ENCODE measurements at places on chromosomes 11 and 22. TPM values are rescaled to one million over a fixed set of nuclear protein-coding genes. Genes with fewer than 3 reads are reported as not detected.

POTEH gene
- not detected for total RNA-seq

DNA sequence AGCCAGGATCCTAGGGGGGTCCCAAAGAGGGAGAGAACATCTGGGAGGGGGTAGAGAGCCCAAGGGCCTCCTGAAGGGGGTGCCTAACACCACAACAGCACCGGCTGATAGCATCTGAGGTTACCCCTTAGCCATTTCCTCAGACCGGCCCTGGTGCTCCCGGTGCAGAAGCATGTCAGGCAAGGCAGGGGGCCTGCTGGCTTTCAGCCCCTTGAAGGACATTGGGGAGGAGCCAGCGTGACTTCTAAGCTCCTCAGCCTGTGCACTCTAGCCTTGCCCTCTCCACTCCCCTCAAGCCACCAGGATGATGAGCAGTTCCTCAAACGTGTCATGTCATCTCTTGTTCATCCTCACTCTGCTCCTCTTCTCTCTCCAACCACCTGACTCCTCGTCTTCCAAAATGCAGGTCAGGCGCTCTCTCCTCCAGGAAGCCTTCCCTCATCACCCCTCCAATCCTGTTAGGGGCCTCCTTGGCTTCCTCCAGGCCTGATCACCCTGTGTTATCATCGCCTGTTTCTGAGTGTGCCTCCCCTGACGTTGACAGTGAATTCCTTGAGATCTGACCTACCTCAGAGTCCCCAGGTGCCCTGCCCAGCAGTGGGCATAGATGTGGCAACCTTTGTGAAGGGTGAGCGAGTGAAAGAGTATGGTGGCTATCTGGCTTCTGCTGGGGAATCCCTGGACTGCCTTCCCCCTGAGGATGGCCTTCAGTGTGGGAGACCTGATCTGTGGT, 6.1 kb downstream of the P2RY2 start:
- no peaks in the 10 kb centered on the region for H3K36me3 ChIP-seq
- no peaks in the 10 kb centered on the region for H3K4me1 ChIP-seq
- peaks cover 43% of the 10 kb centered on the region for H3K27me3 ChIP-seq
- no peak overlapping the region for H3K4me3 ChIP-seq
- H3K27ac ChIP-seq, result no peak overlapping the region

DNA sequence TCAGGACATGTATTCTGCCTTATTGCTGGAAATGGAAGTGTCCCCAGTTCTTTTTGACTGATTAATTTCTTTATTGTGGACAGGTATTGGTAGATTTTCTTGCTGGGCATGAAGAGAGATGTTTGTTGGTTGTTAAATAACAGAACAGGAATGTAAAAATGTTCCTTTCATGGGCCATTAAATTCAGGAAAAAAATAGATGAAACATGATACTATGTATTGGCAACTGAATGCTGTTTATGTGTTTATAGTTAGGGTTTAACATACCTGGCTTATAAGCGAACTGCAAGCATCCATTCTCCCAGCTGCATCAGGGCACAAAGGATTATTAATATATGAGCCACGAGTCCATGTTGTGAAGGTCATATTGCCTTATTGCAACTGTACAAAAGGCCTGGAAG, 368.5 kb downstream of the NELL1 start:
- H3K4me3 ChIP-seq, result no peak overlapping the region
- no peak overlapping the region for H3K27ac ChIP-seq
- no peaks in the 10 kb centered on the region for H3K36me3 ChIP-seq
- DNase-seq, result no peak
- no peaks in the 10 kb centered on the region for H3K4me1 ChIP-seq

HEPN1 gene
- total RNA-seq, result not detected

DNA sequence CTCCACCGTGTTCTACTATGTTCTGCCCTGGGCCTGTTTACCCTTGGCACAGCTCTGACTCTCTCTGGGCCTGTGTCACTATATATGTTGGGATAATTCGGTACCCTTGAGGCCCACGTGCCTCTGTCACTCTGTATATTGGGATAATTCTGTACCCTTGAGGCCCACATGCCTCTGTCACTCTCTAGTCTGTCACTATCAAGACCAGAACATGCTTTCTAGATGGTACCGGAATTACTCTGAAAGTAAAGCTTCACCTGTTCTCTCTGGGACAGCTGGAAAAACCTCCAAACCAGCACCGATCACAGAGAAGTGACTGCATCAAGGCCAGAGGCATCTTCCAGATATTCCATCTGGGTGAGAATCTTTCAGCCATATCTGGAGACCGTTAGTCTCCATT, 9.3 kb upstream of the FCHSD2 start:
- H3K27ac ChIP-seq, result no peak overlapping the region
- no peak overlapping the region for H3K4me3 ChIP-seq

DNA sequence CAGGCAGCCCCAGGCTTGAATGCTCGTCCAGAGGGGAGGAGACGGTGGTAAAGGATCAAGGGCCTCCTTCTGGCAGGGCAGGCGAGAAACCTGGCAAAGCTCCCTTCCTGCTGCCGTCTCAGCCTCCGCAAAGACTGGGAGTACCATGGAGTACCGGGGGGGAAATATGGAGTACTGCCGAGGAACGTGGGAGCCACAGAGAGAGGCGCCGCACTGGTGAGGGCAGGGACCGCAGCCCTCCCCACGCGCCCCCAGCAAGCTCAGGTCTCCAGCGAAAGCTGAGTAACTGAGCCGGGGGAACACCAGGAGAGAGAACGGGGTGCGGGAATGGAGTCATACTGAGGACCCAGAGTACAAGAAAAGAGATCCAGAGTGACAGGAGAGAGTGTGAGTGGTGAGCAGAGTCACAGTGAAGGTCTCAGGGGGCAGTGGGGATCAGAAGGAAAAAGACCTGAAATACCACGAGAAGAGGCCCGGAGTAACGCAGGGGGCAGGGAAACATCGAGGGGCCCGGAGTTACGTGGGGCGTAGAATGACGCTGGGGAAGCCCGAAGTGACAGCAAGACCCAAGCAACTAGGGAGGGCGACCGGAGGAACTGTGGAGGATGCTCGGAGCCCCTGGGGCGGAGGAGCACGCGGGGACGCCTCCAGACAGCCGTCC, 740 bp downstream of the EML3 start:
- peak overlapping the region; percentile 90 for H3K27ac ChIP-seq
- peak; percentile 64 for DNase-seq
- H3K4me1 ChIP-seq, result peaks cover 64% of the 10 kb centered on the region

SLC29A2 gene
- 50.5 TPM for total RNA-seq

GRCh38 chr11:12111549-12112520, 1.4 kb downstream of the MICAL2 start:
- no peak overlapping the region for H3K27ac ChIP-seq
- no peaks in the 10 kb centered on the region for H3K27me3 ChIP-seq
- H3K4me1 ChIP-seq, result peaks cover 54% of the 10 kb centered on the region

GRCh38 chr11:43746670-43747069, 66.1 kb downstream of the HSD17B12 start:
- peak overlapping the region; percentile 87 for H3K27ac ChIP-seq
- H3K36me3 ChIP-seq, result no peaks in the 10 kb centered on the region
- H3K4me3 ChIP-seq, result no peak overlapping the region
- peaks cover 8% of the 10 kb centered on the region for H3K4me1 ChIP-seq
- H3K27me3 ChIP-seq, result no peaks in the 10 kb centered on the region

TM7SF2 gene
- total RNA-seq, result 21.8 TPM

PSMC3 gene
- 211 TPM for total RNA-seq

DNA sequence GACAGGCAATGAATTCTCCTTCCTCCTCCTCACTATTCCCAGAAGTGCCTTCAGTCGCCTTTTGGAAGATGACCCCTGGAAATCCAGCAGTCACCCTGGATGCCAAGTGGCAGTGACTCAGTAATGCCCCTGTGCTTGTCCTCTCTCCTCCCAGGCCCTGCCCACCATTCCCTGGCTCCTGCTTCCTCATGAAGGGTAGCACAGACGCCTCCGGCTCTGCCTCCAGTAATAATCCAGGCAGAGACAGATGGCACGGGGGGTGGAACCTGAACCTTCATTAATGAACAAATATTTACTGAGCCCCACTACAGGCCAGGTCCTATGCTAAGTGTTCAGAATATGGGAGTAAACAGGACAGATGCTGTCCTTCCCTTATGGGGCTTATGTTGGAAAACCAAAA, 23.2 kb downstream of the SYT13 start:
- no peak overlapping the region for H3K27ac ChIP-seq
- H3K4me3 ChIP-seq, result no peak overlapping the region
- no peaks in the 10 kb centered on the region for H3K36me3 ChIP-seq
- H3K4me1 ChIP-seq, result no peaks in the 10 kb centered on the region

DNA sequence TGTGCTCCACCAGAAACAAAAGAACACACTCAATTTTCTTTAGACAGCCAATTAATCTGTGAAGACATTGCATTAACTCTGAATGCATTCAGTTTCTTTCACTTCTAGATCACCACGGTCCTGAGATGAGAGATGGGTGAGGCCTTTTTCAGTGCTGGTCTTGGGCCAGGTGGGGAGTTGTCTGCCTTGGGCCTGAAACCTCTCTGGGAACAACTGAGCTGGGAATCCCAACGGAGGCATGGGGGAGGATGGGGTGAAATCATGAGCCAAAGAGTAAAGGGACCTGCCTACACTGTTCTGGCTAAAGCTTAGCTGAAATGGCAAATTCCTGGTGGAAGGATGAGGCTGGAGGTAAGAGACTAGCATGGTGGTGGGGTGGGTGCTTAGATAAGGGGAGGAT, 353.5 kb upstream of the B3GAT1 start:
- H3K27ac ChIP-seq, result no peak overlapping the region
- DNase-seq, result no peak
- H3K27me3 ChIP-seq, result peaks cover 12% of the 10 kb centered on the region
- no peak overlapping the region for H3K4me3 ChIP-seq

KCNJ4 gene
- 0.13 TPM for total RNA-seq

CECR2 gene
- 1.00 TPM for total RNA-seq

DNA sequence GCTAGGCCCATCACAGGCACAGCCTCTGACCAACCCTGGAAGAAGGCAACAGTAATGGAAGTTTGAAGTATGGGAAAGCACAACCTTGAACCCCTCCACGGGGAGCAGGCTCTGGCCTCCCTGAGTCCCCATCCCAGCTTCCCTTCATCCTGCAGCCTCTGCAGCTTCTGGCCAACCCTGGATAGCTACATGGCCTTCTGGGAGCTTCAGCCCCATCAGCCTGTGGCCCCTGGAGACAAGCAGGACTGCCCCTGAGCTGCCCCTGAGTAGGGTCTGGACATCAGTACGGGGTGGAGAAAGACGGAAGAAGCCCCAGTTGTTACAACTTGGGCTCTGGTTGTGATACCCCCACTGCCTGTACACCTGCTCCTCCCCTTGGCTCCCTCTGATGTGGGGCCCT, 113.8 kb upstream of the CD82 start:
- peaks cover 7% of the 10 kb centered on the region for H3K27me3 ChIP-seq
- DNase-seq, result no peak
- no peak overlapping the region for H3K4me3 ChIP-seq
- H3K36me3 ChIP-seq, result no peaks in the 10 kb centered on the region

DNA sequence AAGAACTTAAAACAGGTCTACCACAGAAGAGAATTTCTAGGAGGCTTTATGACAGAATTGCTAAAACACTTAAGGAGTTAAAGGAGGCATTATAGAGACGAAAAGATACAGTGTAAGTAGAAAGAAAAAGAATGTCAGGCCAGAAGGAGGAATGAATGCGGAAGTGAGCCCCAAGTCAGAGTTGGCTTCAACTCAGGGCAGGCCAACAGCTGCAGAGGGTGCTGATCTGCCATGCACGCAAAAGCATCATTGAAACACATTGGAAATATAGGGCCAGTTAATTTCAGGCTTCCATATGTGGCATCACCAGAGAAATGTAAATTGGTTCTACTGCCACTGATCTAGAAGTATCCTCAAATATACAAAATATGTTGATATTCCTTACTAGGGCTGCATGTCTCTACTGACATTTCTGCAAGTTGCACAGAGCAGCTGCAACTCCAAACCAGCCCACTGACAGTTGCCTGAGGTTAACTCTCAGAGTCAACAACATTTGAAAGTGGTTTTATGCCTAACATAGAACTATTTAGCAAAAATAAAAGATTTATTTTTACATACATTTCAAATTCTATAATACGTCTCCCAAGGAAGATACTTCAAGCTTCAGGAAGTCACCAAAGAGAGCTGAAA, 324.1 kb downstream of the C11orf87 start:
- no peaks in the 10 kb centered on the region for H3K27me3 ChIP-seq
- no peaks in the 10 kb centered on the region for H3K36me3 ChIP-seq
- no peak for DNase-seq
- H3K4me1 ChIP-seq, result peaks cover 4% of the 10 kb centered on the region

CATSPERZ gene
- total RNA-seq, result 5.1 TPM

DNA sequence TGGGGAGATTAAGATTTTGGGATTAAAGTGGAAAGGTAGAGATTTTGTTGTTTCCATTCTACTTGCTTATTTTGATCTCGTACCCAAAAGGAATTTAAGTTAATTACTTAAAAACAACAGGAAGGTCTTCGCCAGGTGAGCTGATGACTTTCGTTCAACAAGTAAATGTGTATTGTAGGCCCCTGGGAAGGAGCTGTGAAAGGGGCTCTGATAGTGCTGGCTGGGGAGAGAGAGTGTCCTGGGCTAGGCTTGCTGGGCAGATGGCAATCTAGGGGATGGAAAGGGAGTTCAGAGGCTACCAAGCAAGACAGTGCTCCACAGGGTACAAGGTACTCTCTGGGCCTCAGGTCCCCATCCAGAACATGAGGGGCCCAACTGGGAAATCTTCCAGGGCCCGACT, 189.4 kb downstream of the CEP164 start:
- H3K27me3 ChIP-seq, result peaks cover 84% of the 10 kb centered on the region
- H3K27ac ChIP-seq, result no peak overlapping the region
- peaks cover 4% of the 10 kb centered on the region for H3K4me1 ChIP-seq
- no peak for DNase-seq

DNA sequence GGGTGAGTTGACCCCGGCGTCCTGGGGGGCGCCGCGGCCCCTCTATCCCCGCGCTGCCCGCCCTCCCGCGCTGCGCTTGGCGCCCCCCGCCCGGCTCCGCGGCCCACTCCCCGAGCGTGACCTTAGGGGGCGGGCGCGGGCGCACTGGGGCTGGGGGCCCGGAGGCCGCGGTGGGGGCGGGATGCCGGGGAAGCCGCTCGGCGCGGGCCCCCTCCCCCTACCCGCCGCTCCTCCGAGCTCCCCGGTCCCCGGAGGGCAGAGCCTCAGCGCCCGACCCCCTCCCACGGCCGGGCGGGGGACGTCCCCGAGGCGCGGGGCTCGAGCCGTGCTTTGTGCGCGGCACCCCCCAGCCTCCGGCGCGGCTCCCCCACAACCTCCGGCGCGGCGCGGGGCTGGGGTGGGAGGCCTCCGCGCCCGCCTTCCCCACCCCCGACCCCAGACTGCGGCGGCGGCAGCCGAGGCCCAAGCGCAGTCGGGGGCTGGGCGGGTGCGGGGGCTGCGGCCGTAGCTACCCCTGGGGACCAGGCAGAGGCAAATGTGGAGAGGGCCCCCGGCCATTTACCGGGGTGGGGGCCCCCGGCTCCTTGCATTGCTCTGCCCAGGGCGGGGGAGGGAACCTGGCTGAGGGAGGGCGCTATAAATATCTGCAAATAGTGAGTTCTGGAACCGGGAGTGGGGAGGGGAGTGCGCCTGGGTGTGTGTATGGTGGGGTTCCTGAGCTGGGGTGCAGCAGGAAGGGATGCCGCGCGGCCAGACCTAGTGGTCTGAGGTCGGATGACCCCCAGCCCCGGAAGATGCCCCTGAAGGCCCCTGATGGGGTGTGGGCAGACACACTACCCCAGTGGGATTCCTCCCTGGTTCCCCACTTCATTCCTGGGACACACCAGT, 988 bp downstream of the MGAT3 start:
- H3K27ac ChIP-seq, result peak overlapping the region; percentile 67
- no peaks in the 10 kb centered on the region for H3K36me3 ChIP-seq
- DNase-seq, result peak; percentile 51
- H3K4me3 ChIP-seq, result peak overlapping the region; percentile 59
- H3K4me1 ChIP-seq, result peaks cover 69% of the 10 kb centered on the region
- no peaks in the 10 kb centered on the region for H3K27me3 ChIP-seq

- no peaks in the 10 kb centered on the region for H3K36me3 ChIP-seq
- no peak overlapping the region for H3K27ac ChIP-seq
- DNase-seq, result no peak
- H3K4me3 ChIP-seq, result no peak overlapping the region
- no peaks in the 10 kb centered on the region for H3K4me1 ChIP-seq
- no peaks in the 10 kb centered on the region for H3K27me3 ChIP-seq
These were observed 16.3 kb downstream of the SMCO4 start for GRCh38 chr11:93526641-93527583.
